ENCODE measurements at places on chromosomes 11 and 22.
A peak's percentile ranks its signal among the peaks of the same experiment; 100 is the strongest.

GRCh38 chr22:48577691-48578090 lies 1250.0 kb downstream of the BRD1 start:
- H3K4me3 ChIP-seq: peak overlapping the region; percentile 38
- H3K4me1 ChIP-seq: no peaks in the 10 kb centered on the region
- no peak for DNase-seq

DNA sequence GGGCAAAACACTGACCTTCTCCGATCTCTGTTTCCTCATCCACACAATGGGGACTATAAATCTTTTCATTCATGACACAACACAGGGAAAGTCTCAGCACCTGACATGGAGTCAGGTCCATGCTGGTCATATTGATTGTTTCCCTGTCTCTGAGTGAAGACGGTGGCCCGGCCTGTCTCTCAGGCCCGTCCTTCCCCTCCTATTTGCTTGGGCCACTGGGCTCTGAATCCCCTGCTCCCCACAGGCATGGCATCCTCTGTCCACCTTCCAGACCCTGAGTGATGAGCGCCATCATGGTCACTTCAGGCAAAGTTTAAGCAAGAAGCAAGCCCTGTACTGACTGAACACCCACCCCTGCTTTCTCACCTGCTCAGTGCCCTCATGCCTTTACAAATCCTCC lies 113.3 kb upstream of the ALX4 start:
- no peak for DNase-seq
- H3K27me3 ChIP-seq: no peaks in the 10 kb centered on the region
- H3K4me3 ChIP-seq: no peak overlapping the region
- no peaks in the 10 kb centered on the region for H3K4me1 ChIP-seq
- no peaks in the 10 kb centered on the region for H3K36me3 ChIP-seq

DNA sequence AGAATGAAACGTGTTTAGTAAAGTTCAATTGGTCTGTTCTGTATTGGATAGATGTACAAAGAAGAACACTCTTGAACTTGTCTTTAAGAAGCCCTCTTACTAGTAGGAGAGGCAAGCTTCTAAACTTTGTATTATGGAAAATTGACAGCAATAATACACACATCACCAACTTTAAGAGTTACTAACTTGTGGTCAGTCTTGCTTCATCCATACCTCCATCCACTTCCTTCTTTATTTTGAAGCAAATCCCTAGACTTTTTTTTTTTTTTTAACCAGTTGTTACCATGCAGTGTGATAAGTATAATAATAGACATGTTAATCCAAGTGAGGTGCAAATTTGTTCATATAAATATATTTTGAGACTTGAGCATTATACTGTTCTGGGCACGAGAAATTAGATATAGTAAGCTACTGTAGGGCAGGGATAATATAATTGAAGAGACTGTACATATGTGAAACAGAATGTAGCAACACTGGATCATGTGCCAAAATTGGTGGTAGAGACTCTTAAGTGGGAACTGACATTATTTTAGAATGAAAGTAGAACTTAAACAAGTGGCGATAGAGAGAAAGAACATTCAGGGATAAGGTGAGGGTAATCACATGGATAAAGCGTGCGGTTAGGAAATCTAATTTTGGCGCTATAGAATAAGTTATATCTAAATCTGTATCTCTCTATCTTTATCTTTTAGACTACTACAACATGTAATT lies 6.5 kb downstream of the FAR1 start:
- no peaks in the 10 kb centered on the region for H3K27me3 ChIP-seq
- H3K4me1 ChIP-seq: peaks cover 2% of the 10 kb centered on the region
- no peak overlapping the region for H3K4me3 ChIP-seq
- no peak for DNase-seq
- H3K36me3 ChIP-seq: peaks cover 3% of the 10 kb centered on the region
- no peak overlapping the region for H3K27ac ChIP-seq

- DNase-seq: no peak
- no peak overlapping the region for H3K27ac ChIP-seq
- H3K4me1 ChIP-seq: no peaks in the 10 kb centered on the region
- H3K36me3 ChIP-seq: no peaks in the 10 kb centered on the region
These were observed 198.8 kb downstream of the BARX2 start for GRCh38 chr11:129574431-129574830.

DNA sequence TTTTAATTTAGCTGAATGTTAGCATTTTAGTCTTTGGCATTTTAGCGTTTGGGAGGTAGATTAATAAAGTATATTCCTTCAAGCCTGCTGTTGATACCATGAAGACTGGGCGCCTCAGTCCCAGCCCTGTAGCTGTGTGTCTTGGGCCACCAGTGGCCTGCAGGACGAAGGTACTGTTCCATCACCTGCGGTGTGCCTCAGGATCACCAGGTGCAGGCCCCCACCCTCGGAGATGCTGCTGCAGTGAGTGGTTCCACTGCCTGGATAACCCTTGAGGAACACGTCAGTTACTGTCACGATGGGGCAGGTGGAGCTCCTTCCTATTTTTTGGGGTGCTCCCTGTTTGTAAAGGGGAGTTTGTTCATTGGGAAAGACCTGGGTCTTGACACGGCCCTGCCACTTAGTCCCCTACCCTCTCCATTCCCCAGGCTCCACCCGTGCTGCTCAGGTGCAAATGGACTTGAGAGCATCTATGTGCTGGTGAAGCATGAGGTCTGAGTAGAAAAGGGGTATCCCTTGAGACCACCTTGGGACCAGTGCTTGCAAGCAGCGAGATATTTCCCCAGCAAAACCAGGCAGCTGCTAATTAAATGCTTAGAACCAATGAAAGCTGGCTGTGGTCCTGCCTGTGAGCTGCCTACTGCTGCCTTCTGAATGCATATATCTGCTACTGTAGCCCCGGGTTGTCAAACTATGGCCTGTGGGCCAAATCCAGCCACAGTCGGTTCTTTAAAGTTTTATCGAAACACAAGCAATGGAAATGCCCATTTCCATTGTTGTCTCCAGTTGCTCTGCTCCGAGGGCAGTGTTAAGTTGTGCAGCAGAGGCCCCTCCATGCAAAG lies 28.7 kb downstream of the INCENP start:
- H3K4me3 ChIP-seq: no peak overlapping the region
- peaks cover 62% of the 10 kb centered on the region for H3K36me3 ChIP-seq
- no peak overlapping the region for H3K27ac ChIP-seq

GRCh38 chr11:44906649-44907048 lies 44.0 kb downstream of the TP53I11 start:
- peaks cover 6% of the 10 kb centered on the region for H3K4me1 ChIP-seq
- H3K4me3 ChIP-seq: no peak overlapping the region
- no peaks in the 10 kb centered on the region for H3K36me3 ChIP-seq
- no peaks in the 10 kb centered on the region for H3K27me3 ChIP-seq
- H3K27ac ChIP-seq: no peak overlapping the region

DNA sequence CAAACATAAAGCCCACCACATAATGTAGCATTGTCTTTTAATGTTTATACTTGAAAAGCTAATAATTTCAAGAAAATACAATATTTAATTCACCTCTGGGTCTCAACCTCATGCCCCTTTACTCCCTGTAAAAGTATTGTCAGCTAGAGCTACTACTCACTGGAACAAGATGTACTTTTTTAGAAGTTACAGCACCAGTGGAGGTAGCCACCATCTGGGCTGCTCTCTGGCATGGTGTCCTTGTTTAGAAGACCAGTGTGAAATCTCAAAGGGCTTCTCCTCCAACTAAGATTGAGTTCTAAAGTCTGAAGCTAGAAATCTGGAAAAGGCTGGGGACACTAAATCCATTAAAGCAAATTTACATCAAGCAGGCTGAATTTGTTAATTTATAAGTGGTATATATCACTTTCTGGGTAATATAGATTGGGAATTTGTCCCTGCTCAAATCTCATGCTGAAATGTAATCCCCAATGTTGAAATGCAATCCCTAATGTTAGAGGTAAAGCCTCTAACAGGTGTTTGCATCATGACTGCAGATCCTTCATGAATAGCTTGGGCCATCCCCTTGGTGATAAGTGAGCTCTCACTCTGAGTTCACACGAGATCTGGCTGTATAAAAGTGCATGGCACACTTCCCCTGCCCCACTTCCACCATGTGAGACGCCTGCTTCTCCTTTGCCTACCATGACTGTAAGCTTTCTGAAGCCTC lies 47.6 kb downstream of the PITPNB start:
- H3K4me1 ChIP-seq: no peaks in the 10 kb centered on the region
- no peak overlapping the region for H3K27ac ChIP-seq
- DNase-seq: no peak
- H3K36me3 ChIP-seq: peaks cover 11% of the 10 kb centered on the region
- H3K4me3 ChIP-seq: no peak overlapping the region

GRCh38 chr11:112889446-112889845 lies 71.8 kb upstream of the NCAM1 start:
- no peak overlapping the region for H3K4me3 ChIP-seq
- no peaks in the 10 kb centered on the region for H3K4me1 ChIP-seq
- no peak overlapping the region for H3K27ac ChIP-seq

- DNase-seq: no peak
- no peak overlapping the region for H3K27ac ChIP-seq
- no peak overlapping the region for H3K4me3 ChIP-seq
- H3K4me1 ChIP-seq: no peaks in the 10 kb centered on the region
- no peaks in the 10 kb centered on the region for H3K27me3 ChIP-seq
These were observed 319.2 kb upstream of the CHORDC1 start for GRCh38 chr11:90542092-90542491.

- DNase-seq: no peak
- no peak overlapping the region for H3K4me3 ChIP-seq
These were observed 31.0 kb downstream of the SIK2 start for GRCh38 chr11:111633248-111633647.

DNA sequence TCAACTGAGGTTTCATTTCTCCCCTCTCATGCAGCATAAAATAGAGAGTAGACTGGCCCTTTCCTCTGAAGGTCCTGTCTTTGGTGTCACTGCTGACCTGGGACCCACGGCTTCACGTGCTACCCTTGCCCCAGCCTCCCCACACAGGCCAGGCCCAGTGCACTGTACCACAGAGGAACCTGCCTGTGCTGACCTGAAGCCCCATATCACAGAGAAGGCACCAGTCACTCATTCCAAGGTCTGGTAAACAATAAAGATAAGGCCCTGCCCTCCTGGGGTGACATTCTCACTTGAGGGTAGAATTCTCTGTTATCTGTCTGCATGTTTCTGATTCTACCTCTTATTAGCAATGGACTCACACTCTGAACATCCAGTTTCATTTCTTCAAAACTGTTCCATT lies 51.3 kb downstream of the RPL27A start:
- H3K36me3 ChIP-seq: no peaks in the 10 kb centered on the region
- no peaks in the 10 kb centered on the region for H3K4me1 ChIP-seq
- H3K27ac ChIP-seq: no peak overlapping the region

- no peak overlapping the region for H3K27ac ChIP-seq
- H3K4me1 ChIP-seq: no peaks in the 10 kb centered on the region
- no peaks in the 10 kb centered on the region for H3K27me3 ChIP-seq
These were observed 609 bp downstream of the CDK2AP2 start for GRCh38 chr11:67507242-67507863.

- no peaks in the 10 kb centered on the region for H3K27me3 ChIP-seq
- no peak for DNase-seq
- peaks cover 10% of the 10 kb centered on the region for H3K4me1 ChIP-seq
- no peak overlapping the region for H3K4me3 ChIP-seq
These were observed 10.9 kb upstream of the ADA2 start for GRCh38 chr22:17229991-17230630.

DNA sequence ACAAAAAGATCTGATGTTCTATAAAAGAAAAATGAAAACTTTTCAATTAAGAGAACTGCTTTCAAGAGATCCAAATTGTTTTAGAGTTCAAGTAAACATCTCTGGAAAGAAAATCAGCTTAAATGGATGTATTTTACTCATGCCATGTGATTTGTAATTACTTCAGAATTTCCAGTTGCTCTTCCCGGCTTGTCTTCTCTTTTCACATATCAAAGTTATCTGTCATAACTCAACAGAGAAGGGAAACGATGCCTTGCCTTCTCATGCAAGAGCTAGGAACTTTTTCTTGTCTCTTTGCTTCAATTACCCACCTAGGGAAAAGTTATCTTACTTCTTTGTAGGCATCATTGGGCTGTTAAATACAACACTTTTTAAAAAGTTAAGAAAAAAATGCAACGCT lies 255.2 kb upstream of the POU2AF2 start:
- no peak for DNase-seq
- H3K4me3 ChIP-seq: no peak overlapping the region
- no peaks in the 10 kb centered on the region for H3K36me3 ChIP-seq
- no peaks in the 10 kb centered on the region for H3K4me1 ChIP-seq
- H3K27ac ChIP-seq: no peak overlapping the region
- H3K27me3 ChIP-seq: no peaks in the 10 kb centered on the region

DNA sequence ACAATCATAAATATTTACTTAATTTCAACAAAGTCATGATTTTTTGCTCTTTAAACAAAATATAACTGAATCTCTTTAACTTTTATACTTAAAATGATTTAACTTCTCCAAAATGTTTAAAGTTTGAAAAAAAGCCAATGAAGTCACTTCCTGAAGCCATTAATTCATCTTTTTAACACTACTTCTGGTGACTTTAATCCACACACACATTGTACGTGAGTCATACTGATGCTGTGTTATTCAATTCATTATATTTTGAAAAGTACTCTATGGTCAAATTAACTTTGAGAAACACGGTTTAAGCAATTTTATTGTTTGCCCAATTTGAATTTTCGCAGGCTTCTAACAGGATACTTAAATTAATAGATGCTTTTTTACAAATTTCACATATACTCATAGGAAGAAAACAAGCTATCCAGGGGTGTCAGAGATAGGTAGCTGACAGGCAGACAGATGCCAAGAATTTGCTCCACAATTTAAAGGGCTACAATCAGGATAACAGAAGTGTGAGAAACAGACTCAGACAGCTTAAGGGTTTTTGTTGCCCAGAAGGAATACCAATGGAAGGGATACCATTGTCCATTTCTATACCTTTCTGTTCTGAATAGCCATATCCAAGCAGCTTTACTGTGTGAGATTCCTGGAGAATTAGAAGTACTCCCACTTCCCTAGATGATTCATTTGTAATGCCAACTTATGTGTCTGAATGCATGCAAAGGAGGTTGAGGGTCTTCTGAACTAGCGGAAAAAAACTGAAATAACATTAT lies 118.4 kb downstream of the RBFOX2 start:
- H3K27ac ChIP-seq: no peak overlapping the region
- no peak for DNase-seq
- peaks cover 8% of the 10 kb centered on the region for H3K4me1 ChIP-seq
- H3K27me3 ChIP-seq: no peaks in the 10 kb centered on the region
- no peaks in the 10 kb centered on the region for H3K36me3 ChIP-seq
- H3K4me3 ChIP-seq: no peak overlapping the region

- no peak overlapping the region for H3K4me3 ChIP-seq
- no peak for DNase-seq
- H3K27ac ChIP-seq: no peak overlapping the region
- no peaks in the 10 kb centered on the region for H3K36me3 ChIP-seq
- no peaks in the 10 kb centered on the region for H3K4me1 ChIP-seq
- no peaks in the 10 kb centered on the region for H3K27me3 ChIP-seq
These were observed 90.5 kb downstream of the UBASH3B start for GRCh38 chr11:122746050-122746478.
